NCI-H1092 (cell line): ENCODE measurements at places on chromosomes 7 and 10.

- DNase-seq: no peak
Measured at GRCh38 chr7:115299397-115300037, 377.6 kb downstream of the MDFIC start.

GRCh38 chr10:81877596-81877995 lies 2.6 kb downstream of the NRG3 start:
- DNase-seq: no peak

GRCh38 chr7:141460781-141461715 lies 90.2 kb upstream of the AGK start:
- no peak for DNase-seq

- no peak for DNase-seq
Measured at GRCh38 chr10:70674560-70675495, 2.5 kb downstream of the ADAMTS14 start.

GRCh38 chr10:7662522-7662921 lies 4.2 kb downstream of the ITIH5 start:
- DNase-seq: no peak

DNA sequence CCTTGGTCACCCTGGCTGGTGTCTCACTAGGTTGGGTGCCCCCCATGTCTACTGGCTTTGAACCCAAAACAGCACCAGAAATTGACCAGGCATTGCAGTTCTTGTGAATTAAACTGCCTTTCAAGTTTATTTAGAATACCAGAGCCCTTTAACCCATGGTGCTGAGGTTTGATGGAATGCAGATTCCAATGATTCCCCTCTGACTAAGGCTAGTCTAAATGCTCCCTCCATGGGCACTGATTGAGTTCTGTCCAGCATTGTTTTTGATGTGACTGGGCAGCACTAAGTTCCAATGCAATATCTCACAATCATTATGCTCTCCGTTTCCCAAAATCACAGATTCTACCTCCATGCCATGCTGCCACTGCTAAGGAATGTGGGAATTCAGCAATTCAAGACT lies 1047.4 kb upstream of the LRRN3 start:
- DNase-seq: no peak

- no peak for DNase-seq
Measured at GRCh38 chr10:5741276-5741675, 56.6 kb downstream of the TASOR2 start.

DNA sequence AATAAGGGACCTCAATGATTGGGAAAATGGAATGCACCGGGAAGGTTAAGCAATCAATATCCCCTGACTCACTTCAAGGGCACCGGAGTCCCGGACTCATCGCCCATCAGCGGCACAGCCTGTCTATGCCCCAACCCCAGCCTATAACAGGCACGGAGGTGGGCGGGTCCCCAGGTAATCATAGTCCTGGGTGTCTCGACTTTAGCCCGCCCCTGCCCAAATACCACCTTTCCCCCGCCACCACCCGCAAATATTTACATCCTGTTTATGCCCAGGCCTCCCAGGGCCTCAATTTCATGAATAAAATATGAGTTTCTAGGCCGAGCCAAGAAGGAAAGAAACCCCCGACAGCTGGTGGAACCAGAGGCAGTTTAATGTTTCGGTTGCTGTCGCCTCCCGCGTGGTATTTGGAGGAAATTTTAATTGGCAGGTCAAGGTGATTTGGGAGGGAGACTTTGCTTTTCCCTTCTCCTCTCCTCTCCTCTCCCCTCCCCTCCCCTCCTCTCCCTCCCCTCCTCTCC lies 15.6 kb upstream of the RFC2 start:
- DNase-seq: peak; percentile 67

DNA sequence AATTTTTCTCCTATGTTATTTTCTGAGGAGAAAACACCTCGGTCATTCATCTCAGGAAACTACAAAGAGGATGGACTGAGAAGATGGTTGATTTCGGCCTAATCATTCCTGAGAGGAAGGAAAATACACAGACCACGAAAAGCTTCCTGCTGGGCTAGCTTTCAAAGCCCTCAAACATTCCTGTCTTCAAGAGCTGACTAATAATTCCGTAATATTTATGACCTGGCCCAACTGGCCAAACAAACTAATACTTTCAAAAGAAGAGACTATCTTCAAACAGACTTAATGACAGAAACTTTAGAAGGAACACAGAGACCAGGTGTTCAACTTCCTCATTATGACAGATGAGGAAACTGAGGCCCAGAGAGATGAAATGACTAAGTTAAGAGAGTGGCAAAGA lies 215.1 kb upstream of the FRMD4A start:
- DNase-seq: no peak

DNA sequence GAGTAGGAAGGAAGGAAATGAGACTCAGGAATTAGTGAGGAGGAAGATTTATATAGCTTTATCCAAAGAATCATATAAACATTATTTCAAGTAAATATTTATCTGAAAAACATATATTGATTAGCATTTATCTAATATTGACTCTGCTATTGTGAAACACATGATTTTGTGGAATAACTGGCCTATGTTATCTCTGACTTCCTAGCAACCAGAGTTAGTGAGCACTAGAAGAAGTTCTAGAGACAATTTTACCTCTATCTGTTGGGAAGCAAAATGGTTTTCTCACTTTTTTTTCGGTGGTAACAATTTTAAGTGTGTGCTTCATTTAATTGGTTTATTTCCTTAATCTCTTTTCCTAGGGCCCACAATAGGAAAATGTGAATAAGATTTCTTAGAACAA lies 21.6 kb downstream of the MDFIC start:
- no peak for DNase-seq

- no peak for DNase-seq
Measured at GRCh38 chr7:43211693-43212092, 99.2 kb downstream of the HECW1 start.

DNA sequence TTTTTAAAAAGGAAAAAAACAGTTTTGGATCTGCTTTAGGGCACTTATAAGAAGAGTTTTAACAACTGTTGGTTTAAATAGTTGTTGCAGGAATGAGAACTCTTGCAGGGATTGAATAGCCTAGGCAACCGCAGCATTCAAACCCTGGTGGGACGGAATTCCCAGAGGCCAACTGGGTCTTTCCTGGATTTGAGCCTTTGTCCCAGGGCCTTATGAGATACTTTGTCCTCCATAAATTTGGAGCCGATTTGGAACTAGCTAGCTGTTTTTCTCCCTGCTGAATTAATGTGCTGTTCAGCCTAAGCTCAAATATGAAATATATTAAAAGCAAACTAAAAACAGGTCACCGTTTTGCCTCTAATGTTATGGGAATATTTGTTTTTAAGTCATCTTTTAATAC lies 109.6 kb downstream of the LRMDA start:
- no peak for DNase-seq

DNA sequence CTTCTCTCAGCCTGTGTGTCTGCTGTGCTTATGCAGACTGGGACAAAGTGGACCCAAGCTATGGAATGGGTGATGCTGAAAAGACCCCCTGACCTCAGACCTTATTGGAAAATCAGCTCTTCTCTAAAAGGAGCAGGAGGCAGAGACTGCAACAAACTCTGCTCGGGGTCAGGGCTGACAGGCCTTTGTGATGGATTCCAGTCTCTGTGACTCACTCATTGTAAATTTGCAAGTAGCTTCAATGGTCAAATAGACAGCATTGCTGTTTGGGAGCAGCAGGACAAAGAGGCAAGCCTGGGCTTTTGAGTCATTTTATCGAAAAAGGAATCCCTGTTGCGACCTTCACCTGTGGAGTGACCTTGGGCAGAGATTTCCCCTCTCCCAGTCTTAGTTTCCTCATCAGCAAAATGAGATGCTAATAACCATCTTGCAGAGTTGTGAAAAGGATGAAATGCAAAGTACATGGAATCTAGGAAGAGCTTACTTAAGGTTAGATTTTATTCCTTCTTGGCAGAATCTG lies 26.1 kb upstream of the GPR26 start:
- no peak for DNase-seq

DNA sequence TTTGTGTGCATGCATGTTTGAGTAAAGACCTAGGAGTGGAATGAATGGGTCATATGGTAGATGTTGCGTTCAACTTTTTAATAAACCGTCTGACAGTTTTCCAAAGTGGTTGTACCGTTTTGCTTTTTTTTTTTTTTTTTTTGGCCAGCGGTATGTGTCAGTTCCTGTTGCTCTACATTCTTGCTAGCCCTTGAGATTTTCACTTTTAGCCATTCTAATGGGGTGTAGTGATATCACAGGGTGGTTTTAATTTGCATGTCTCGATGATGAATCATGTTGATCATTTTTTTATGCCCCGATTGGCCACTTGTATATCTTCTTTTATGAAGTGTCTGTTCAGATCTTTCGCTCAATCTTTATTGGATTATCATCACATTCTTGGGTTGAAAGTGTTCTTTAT lies 320.7 kb downstream of the CAMK1D start:
- no peak for DNase-seq

GRCh38 chr7:94391726-94392392 lies 2.8 kb upstream of the COL1A2 start:
- DNase-seq: no peak

- no peak for DNase-seq
Measured at GRCh38 chr10:71713135-71714030, 6.2 kb downstream of the C10orf105 start.

DNA sequence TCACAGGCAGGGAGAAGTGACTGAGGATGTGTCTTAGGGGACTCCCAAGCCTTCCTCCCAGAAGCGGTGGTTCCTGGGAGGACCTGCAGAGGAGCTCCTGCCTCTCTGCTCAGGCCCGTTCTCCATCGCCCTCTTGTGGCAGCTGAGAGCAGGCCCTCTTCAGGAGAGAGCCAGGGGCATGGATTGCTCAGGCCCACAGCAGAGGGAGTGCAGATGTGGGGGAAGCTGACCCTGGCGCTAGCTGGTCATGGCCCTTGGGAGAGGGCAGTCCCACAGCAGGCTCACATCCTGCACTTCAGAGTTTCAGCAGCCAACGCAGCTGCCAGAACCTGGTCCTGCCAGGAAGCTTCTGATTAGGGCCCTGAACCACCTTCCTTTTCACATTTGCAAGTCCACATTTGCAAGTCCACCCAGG lies 94.8 kb upstream of the TARP start:
- peak; percentile 51 for DNase-seq

GRCh38 chr7:107744345-107744750 lies 406 bp downstream of the CBLL1 start:
- no peak for DNase-seq
